ENCODE measurements at places on chromosomes 3 and 15.

GRCh38 chr15:48330105-48330785 lies 984 bp upstream of the DUT start:
- no peak for DNase-seq

DNA sequence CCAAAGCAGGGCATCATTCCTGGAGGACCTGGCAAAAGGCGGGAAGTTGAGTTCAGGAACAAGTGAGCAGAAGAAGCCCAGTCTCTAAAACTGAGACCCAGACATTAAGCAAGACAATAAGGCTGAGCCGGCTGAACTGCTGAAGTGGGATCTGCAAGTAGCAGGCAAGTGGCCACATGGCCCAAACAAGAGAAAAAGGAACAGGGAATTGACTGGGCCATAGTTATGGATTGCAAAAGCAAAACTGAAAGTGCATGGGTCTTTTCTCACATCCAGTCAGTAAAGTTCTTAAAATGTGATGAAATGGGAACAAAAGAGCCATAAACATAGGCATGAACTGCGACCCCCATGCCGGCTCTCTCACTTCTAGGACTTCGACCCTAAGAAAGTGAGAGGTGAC lies 101.2 kb downstream of the SCN11A start:
- no peak for DNase-seq

DNA sequence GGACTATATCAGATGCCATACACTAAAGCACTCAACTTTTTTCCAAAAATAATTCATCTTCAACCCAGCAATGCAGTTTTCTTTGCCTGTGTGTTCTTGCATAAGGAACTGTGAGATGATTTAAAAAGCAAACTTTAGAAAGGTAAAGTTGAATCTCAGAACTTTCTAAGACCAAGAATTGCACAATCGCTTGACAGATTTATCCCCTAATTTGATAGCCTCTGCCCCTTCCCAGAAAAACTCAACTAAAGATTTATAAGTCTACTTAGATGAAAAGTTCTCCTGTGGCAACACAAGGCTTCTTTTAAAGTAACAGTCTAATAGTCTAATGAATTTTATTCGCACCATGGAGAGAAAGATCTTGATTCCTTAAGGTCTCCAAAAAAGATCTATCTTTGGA lies 259.3 kb downstream of the MAGI1 start:
- no peak for DNase-seq

- DNase-seq = no peak
Observed at GRCh38 chr3:27643355-27643754, 78.8 kb downstream of the EOMES start.

GRCh38 chr3:194069421-194070219 lies 66.3 kb upstream of the HES1 start:
- no peak for DNase-seq

DNA sequence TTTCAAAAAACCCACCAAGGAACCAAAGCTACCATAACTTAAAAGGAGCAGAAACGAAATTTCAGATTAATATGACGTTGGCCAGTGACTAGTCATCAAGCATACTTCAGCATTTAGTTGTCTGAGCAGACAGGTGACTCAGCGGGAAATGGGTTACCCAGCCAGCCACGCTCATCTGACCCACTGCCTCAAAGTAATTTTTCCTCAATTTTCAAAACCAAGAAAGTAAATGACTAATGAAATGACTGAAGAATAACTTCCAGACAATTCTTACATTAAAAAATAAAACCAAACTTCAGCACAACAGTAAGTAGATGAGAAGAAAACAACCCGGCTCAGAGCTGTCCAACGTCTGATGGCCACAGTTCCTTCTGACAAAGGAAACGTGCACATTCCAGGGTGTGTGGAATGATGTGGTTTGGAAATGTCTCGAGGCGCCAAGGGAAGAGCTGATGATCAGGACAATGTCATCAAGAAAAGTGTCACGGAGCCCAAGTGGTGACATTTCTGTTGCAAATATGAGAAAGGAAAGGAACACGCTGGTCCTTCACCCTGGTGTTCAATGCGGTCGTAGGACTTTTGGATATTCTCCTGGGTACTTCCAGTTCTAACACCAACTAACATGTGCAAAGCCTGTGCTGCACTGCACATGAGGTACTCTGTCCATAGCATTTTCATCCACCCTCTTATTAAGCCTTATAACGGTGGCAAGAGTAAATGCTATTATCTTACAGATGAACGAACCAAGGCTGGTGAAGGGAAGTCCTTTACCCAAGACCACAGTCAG lies 79.1 kb downstream of the FOXP1 start:
- no peak for DNase-seq

- DNase-seq = peak; percentile 25
Observed at GRCh38 chr15:62241135-62241770, 76.2 kb upstream of the C2CD4B start.

DNA sequence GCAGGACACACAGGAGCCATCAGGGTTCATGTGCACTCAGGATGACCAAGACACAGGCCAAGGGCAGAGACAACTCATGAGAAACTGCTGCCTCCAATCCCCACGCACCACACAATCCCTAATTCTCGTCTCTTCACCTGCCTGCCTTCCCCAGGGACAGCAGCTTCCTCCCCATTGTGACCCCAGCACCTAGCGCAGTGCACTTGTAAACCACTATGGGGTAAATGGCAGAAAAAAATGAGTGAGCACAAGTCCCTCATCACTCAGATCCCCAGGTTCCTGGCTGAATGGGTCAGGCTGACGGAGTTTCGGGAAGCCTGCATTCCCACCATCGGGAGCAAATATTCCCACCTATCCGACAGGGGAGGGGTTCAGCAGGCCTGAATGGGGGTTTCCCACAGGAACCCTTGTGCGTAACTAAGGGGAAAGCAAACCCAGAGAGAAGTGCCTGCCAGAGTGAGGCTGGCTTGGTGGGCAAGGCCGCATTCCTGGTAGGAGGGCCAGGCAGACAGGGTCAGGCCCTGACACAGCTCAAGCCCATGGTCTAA lies 18.8 kb downstream of the PLXNB1 start:
- DNase-seq = peak; percentile 6

DNA sequence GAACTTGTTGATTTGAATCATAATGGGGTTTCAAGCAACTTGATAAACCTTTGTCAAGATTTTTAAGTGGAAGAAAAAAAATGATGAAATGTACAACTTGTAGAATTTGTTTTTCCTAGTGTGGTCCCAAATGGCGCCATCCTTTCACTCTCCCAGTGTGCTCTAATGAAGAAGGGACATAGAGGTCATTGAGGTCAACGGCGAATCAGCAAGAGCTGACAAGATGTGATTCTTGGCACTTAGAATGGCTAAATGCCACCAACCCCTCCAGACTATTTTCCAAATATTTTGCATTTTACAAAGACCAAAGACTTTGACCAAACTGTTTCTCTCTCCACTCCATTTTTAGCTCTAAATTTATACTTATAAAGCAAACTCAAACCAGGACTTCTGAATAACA lies 320.2 kb upstream of the MME start:
- no peak for DNase-seq

- peak; percentile 57 for DNase-seq
Observed at GRCh38 chr3:194687638-194688199, 2.0 kb downstream of the FAM43A start.

DNA sequence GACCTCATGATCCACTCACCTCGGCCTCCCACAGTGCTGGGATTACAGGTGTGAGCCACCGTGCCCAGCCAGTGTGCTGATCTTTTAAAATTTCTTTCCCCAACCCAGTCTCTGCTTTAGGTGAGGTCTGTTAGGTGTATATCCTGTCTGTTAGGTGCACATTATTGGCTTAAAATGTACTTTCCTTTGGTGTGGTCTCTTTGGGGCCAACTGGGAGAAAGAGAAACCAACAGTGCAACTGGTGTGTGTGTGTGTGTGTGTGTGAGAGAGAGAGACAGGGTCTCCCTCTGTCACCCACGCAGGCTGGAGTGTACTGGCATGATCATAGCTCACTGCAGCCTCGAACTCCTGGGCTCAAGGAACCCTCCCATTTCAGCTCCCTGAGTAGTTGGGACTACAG lies 50.3 kb upstream of the GNB5 start:
- no peak for DNase-seq

All from pancreas (tissue), 10 donors.